ENCODE measurements at places on chromosomes 7 and 10.

- no peaks in the 10 kb centered on the region for H3K36me3 ChIP-seq
- peaks cover 2% of the 10 kb centered on the region for H3K27me3 ChIP-seq
- DNase-seq, result no peak
- no peak overlapping the region for H3K27ac ChIP-seq
- peaks cover 30% of the 10 kb centered on the region for H3K4me1 ChIP-seq
Observed at GRCh38 chr10:123999261-123999660, 94.1 kb downstream of the CHST15 start.

- H3K4me1 ChIP-seq, result peaks cover 15% of the 10 kb centered on the region
- peak overlapping the region; percentile 75 for H3K27ac ChIP-seq
- H3K4me3 ChIP-seq, result no peak overlapping the region
- peaks cover 14% of the 10 kb centered on the region for H3K36me3 ChIP-seq
- no peaks in the 10 kb centered on the region for H3K27me3 ChIP-seq
Observed at GRCh38 chr10:95896071-95896850, 11.5 kb upstream of the CC2D2B start.

GRCh38 chr10:118809357-118810220 lies 54.8 kb upstream of the CACUL1 start:
- no peaks in the 10 kb centered on the region for H3K36me3 ChIP-seq
- no peak overlapping the region for H3K27ac ChIP-seq
- no peak for DNase-seq
- H3K4me1 ChIP-seq, result no peaks in the 10 kb centered on the region
- no peaks in the 10 kb centered on the region for H3K27me3 ChIP-seq

- H3K4me3 ChIP-seq, result no peak overlapping the region
- no peak overlapping the region for H3K27ac ChIP-seq
- H3K36me3 ChIP-seq, result no peaks in the 10 kb centered on the region
- no peak for DNase-seq
Observed at GRCh38 chr7:72334698-72335097, 77.4 kb downstream of the CALN1 start.

GRCh38 chr10:80407812-80408241 lies 524 bp upstream of the PRXL2A start:
- H3K36me3 ChIP-seq, result no peaks in the 10 kb centered on the region
- no peaks in the 10 kb centered on the region for H3K27me3 ChIP-seq
- H3K4me3 ChIP-seq, result peak overlapping the region; percentile 74
- H3K4me1 ChIP-seq, result peaks cover 6% of the 10 kb centered on the region
- peak overlapping the region; percentile 13 for H3K27ac ChIP-seq

DNA sequence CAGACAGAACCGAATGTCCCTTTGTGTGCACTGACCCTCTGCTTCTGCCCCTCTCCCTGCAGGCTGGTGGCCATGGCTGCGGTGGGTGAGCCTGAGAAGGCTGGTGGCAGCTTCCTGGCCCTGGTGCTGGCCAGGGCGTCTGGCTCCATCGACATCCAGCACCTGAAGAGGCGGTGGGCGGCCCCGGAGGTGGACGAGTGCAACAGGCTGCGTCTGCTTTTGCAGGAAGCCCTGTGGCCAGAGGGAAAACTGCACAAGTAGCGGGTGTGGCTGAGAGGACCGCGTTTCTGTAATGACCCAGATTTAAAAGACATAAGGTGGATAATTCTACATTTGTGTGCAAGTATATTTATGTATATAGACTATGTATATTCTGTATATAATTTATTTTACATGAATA lies 89.2 kb downstream of the DYNC2I1 start:
- DNase-seq, result no peak
- no peaks in the 10 kb centered on the region for H3K27me3 ChIP-seq
- H3K4me3 ChIP-seq, result no peak overlapping the region
- no peak overlapping the region for H3K27ac ChIP-seq
- H3K4me1 ChIP-seq, result no peaks in the 10 kb centered on the region
- peaks cover 9% of the 10 kb centered on the region for H3K36me3 ChIP-seq

GRCh38 chr10:70981936-70982335 lies 93.6 kb upstream of the PCBD1 start:
- no peak for DNase-seq
- H3K4me1 ChIP-seq, result peaks cover 5% of the 10 kb centered on the region
- no peaks in the 10 kb centered on the region for H3K36me3 ChIP-seq
- H3K4me3 ChIP-seq, result no peak overlapping the region

GRCh38 chr7:129009437-129009836 lies 45.5 kb downstream of the TNPO3 start:
- H3K27me3 ChIP-seq, result no peaks in the 10 kb centered on the region
- DNase-seq, result peak; percentile 79
- peaks cover 19% of the 10 kb centered on the region for H3K4me1 ChIP-seq
- H3K36me3 ChIP-seq, result peaks cover 58% of the 10 kb centered on the region
- no peak overlapping the region for H3K4me3 ChIP-seq

DNA sequence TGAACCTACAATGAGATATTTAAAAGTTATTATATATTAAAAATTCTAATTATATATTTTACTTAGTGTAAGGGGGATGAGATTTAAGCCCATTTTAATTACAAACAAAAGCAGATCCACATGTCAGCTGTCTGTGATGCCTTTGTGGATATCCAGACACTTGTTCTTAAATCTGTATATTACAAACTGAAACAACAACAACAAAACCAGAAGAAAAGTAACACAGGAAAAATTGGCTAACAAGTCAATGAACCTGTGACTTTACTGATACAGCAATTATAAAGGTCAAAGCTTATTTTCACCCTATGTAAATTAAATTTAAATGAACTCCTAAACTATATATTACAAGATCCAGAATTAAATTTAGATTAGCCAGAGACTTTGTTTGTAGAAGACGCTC lies 222.7 kb downstream of the CHCHD3 start:
- peaks cover 4% of the 10 kb centered on the region for H3K36me3 ChIP-seq
- H3K4me1 ChIP-seq, result no peaks in the 10 kb centered on the region
- no peak overlapping the region for H3K27ac ChIP-seq
- no peak for DNase-seq
- H3K27me3 ChIP-seq, result no peaks in the 10 kb centered on the region

DNA sequence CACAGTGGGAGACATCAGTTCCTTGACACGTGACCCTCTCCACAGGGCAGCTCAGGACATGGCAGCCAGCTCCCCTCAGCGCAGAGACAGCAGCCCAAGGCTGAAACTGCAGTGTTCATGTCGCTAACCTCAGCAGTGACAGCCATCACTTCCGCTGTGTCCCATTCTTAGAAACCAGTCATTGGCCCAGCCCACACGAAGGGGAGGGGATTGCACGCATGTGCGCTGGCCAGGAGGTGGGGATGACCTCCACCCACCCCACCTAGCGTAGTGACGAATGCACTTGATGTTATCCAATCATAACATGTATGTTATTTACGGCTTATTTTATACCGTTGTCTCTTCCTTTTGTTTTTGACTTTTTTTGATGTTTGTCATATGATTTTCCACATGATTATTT lies 36.9 kb upstream of the EGFR start:
- H3K36me3 ChIP-seq, result no peaks in the 10 kb centered on the region
- DNase-seq, result no peak
- no peaks in the 10 kb centered on the region for H3K4me1 ChIP-seq
- H3K27ac ChIP-seq, result no peak overlapping the region

- no peaks in the 10 kb centered on the region for H3K36me3 ChIP-seq
- no peak overlapping the region for H3K4me3 ChIP-seq
- H3K27ac ChIP-seq, result no peak overlapping the region
- no peak for DNase-seq
Observed at GRCh38 chr7:5831196-5831595, 49.4 kb upstream of the OCM start.

DNA sequence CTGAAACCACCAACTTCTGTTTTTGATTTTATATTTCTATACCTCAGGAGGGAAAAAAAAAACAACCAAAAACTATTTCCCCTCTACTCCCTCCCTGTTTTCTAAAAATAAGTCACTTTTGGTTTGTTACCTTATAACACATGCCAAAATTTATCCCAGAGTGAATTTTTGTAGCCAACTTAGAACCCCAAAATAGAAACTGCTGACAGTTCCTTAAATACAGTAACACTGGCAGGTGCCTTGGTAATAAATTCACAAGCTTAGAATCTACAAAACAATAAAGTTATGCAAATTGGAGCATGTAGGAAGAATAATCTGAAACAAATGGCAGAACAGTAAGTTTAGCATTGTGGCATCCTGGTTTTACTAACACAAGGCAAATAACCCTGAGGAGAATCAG lies 165.0 kb upstream of the HDAC9 start:
- no peak overlapping the region for H3K4me3 ChIP-seq
- H3K36me3 ChIP-seq, result peaks cover 3% of the 10 kb centered on the region
- no peaks in the 10 kb centered on the region for H3K27me3 ChIP-seq
- peak; percentile 27 for DNase-seq
- H3K27ac ChIP-seq, result peak overlapping the region; percentile 82

DNA sequence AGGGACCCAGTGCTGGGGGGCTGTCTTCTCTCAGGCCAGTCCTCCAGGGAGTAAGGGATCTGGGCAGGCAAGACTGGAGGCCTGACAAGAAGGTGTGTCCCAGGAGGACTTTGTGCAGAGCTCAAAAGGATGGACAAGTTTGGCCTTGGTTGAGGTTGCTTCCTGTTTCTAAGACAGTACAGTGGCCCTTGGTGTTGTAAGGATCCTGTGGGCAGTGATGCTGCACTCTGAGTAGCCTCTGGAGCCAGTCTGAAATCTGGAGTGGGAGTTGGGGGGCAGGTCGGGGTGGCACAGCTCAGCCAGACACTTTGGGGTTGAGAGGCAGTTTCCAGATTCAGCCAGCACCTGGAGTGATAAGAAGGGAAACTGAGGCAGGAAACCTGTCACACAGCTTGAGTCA lies 139.2 kb upstream of the ZMIZ1 start:
- DNase-seq, result no peak
- no peaks in the 10 kb centered on the region for H3K36me3 ChIP-seq
- H3K4me1 ChIP-seq, result no peaks in the 10 kb centered on the region
- no peak overlapping the region for H3K4me3 ChIP-seq
- H3K27ac ChIP-seq, result no peak overlapping the region

DNA sequence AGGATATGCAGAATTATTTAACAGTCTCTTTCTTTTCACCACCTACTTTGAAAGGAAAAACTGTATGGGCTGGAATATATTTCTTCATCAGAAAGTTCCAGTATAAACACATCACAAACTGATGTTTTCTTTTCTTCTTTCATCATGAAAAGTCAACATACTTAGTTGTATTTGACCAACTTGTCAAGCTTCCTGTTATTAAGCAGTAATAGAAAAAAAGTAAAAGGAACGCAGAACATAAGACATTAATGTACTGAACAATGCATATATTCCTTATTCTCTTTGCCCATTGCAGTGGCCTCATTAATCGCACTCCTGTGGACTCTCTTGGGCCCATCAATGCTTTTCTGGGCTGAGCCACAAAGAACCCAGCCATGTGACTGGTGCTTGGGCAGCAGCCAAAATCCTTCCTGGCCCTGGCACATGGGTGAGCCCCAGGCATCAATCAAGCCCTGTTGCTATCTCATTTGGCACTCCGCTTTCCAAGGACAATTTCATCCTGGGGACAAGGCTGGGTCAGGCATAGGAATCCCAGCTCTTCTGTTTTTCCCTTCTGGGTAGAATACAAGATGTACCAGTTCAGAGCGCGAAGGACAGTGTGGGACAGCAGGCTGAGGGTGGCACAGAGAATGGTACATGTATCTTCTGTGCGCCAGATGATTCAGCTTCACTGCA lies 42.3 kb downstream of the RHOBTB1 start:
- no peaks in the 10 kb centered on the region for H3K27me3 ChIP-seq
- DNase-seq, result no peak
- no peak overlapping the region for H3K27ac ChIP-seq
- no peaks in the 10 kb centered on the region for H3K36me3 ChIP-seq

GRCh38 chr10:3959370-3960325 lies 174.6 kb upstream of the KLF6 start:
- no peaks in the 10 kb centered on the region for H3K36me3 ChIP-seq
- H3K27me3 ChIP-seq, result no peaks in the 10 kb centered on the region
- DNase-seq, result no peak
- H3K4me3 ChIP-seq, result no peak overlapping the region

- H3K36me3 ChIP-seq, result peaks cover 3% of the 10 kb centered on the region
- no peaks in the 10 kb centered on the region for H3K27me3 ChIP-seq
- H3K4me1 ChIP-seq, result no peaks in the 10 kb centered on the region
- no peak overlapping the region for H3K27ac ChIP-seq
Observed at GRCh38 chr7:104153287-104153686, 54.5 kb downstream of the ORC5 start.

GRCh38 chr10:2392145-2392812 lies 655.0 kb upstream of the ADARB2 start:
- no peak overlapping the region for H3K4me3 ChIP-seq
- H3K27ac ChIP-seq, result no peak overlapping the region
- H3K27me3 ChIP-seq, result no peaks in the 10 kb centered on the region
- no peaks in the 10 kb centered on the region for H3K4me1 ChIP-seq
- no peaks in the 10 kb centered on the region for H3K36me3 ChIP-seq

GRCh38 chr7:33677556-33677955 lies 227.8 kb upstream of the BMPER start:
- H3K36me3 ChIP-seq, result no peaks in the 10 kb centered on the region
- H3K27ac ChIP-seq, result no peak overlapping the region
- DNase-seq, result no peak
- H3K4me1 ChIP-seq, result peaks cover 5% of the 10 kb centered on the region
- no peak overlapping the region for H3K4me3 ChIP-seq

DNA sequence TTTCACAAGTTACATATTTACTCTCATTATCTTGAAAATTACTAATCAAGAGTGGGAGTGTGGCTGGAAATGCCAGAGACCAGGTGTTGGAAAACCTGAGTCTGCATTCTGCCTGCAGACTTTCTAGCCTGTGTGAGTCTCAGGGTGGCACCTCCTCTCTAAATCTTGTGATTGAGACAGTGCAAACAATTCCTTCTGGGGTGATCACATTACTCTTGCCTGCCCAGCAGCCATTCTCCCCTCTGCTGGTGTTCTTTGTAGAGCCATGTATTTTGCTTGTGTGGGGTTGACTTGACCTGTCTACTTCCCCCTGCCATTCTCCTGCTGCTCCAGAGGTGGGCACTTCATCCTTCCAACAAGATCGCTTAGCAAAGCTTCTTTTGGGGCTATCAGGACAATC lies 101.1 kb downstream of the RAPGEF5 start:
- no peaks in the 10 kb centered on the region for H3K4me1 ChIP-seq
- no peak overlapping the region for H3K4me3 ChIP-seq
- H3K27me3 ChIP-seq, result no peaks in the 10 kb centered on the region
- DNase-seq, result no peak
- H3K36me3 ChIP-seq, result no peaks in the 10 kb centered on the region

GRCh38 chr7:105806592-105807447 lies 69.6 kb downstream of the ATXN7L1 start:
- no peak overlapping the region for H3K4me3 ChIP-seq
- H3K36me3 ChIP-seq, result no peaks in the 10 kb centered on the region
- H3K4me1 ChIP-seq, result peaks cover 41% of the 10 kb centered on the region
- no peak overlapping the region for H3K27ac ChIP-seq

DNA sequence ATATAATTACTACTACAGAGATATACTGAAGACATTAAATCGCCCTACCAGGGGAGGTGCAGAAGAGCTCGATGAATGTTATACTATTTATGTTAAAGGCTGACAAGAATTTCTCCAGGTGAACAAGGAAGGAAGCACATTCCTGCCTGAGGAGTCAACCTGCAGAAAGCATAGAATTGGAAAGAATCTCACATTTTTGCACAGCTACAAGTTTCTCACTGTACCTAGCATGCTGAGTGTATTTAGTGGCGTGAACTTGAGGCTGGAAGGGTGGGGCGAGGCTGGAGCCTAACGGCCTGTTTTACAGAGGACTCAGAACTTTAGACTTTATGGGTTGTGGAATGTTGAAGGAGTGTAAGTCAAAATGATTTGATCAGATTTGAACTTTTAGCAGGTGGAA lies 373.6 kb upstream of the LRGUK start:
- DNase-seq, result no peak
- no peaks in the 10 kb centered on the region for H3K4me1 ChIP-seq

GRCh38 chr10:67839951-67840350 lies 2.0 kb upstream of the DNAJC12 start:
- no peak for DNase-seq
- H3K4me1 ChIP-seq, result peaks cover 3% of the 10 kb centered on the region
- H3K27me3 ChIP-seq, result no peaks in the 10 kb centered on the region
- no peaks in the 10 kb centered on the region for H3K36me3 ChIP-seq
- H3K4me3 ChIP-seq, result no peak overlapping the region

All from B cell (primary cell).